ENCODE measurements at places on chromosomes 12 and 14. TPM values are rescaled to one million over a fixed set of nuclear protein-coding genes. Genes with fewer than 3 reads are reported as not detected.

GRCh38 chr14:66453469-66453868 is 32.7 kb upstream of the CCDC196 start:
- no peak for DNase-seq

DNA sequence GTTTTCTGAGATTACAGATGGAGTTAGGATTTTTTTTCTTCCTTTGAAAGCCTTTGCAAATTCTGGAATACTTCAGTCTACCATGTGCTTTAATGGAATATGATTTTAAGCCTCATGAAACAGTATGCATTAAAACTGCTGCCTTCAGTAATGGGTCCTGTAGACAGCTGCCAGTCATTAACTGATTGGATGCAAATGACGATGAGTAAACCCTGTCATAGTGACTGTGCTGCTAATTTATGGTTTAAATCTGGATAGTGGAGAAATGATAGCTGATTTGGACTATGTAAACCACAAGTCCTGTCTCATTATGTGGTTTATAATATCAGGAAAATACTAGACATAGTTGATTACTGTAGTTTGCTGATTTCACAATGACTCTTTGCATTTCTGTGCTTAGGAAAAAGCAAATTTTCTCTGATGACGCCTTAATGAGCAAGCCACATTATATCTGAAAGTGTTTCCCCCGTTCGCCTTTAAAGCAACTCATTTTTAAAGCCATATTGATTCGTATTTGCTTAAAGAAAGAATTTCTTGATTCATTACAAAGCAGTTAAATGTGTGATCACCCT is 217.6 kb downstream of the TMTC2 start:
- DNase-seq = no peak

DNA sequence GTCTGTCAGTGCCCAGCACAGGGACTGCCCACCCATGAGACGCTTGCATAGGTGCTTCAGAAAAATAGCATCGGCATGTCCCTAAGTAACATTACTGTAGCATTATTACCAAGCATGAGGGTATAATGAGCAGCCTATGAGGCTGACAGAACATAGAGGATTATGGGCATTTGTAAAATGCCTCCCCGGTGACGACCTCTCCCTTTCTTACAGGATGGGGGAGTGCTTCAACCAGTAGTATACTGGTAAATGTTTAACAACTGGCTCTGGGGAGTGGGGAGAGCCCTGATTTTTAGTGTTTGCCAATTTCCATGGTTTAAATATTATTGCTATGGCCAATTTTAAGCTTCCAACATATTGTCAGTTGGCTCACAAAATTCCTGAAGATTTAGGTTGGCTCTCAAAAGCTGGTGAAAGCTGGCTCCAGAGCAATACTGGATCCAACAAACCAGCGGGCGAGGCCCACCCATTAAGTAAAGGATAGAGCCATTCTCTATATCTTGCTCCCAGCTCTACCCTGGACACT is 104.5 kb downstream of the ETNK1 start:
- no peak for DNase-seq

DNA sequence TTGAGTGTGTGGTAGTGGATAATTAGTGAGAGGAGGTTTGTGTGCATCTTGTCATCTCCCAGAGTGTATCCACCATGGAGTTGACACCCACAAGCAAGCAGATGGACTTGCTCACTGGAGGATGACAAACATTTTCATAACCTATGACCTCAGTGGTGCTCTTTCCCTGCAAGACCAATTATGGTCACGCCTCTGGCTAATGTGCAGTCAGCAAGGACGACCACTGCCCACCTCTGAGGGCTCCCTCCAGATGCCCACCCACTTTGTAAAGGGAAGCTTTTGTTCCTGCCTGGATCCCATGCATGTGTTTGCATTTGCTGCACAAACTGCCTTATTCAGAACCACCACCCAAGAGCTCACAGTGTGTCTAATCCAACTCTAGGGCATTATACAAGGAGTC is 982.8 kb downstream of the TMEM121 start:
- DNase-seq = no peak

DNA sequence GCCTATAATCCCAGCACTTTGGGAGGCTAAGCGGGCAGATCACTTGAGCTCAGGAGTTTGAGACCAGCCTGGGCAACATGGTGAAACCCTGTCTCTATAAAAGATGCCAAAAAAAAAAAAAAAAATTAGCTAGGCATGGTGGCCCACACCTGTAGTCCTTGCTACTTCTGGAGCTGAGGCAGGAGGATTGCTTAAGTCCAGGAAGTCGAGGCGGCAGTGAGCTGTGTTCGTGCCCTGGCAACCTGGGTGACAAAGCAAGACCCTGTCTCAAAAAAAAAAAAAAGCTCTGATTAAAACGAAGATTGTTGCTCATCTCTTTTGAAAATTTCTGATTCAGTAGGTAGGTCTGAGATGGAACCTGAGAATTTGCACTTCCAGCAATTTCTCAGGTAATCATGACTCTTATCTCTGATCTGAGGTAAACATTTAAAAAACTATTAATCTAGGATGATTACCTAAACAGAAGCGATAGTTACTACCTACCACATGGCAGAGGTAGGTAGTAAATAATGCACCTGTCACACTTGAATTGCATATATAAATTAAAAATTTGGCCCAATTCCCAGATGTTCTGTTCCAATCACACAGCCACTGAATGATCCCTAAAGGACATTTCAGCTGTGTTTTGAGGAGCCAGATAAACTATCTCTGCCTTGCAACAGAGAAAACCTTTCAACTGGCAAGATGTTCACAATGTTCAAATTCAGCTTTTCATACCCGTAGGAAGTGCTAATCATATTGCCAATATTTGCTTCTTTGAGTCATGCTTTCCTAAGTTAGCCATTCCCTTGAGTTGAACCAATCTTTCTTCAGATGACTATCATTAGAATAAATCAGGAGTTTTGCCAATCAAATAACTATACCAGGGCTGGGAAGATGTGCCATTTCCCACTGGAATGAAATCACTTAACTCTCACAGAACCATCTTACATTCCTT is 4.2 kb upstream of the TEP1 start:
- no peak for DNase-seq

- no peak for DNase-seq
These were observed 69.4 kb upstream of the RHOJ start for GRCh38 chr14:63134801-63135200.

KRAS gene
- total RNA-seq = 18.6 TPM

COL2A1 gene
- total RNA-seq = not detected

CSRNP2 gene
- 12.0 TPM for total RNA-seq

Measured in activated naive CD4-positive, alpha-beta T cell treated with anti-CD3 and anti-CD28 coated beads, Interleukin-2, amount 50 U/mL, for 72 hours (primary cell).